GM03348 (cell line): ENCODE measurements at places on chromosomes 2 and 18.

DNA sequence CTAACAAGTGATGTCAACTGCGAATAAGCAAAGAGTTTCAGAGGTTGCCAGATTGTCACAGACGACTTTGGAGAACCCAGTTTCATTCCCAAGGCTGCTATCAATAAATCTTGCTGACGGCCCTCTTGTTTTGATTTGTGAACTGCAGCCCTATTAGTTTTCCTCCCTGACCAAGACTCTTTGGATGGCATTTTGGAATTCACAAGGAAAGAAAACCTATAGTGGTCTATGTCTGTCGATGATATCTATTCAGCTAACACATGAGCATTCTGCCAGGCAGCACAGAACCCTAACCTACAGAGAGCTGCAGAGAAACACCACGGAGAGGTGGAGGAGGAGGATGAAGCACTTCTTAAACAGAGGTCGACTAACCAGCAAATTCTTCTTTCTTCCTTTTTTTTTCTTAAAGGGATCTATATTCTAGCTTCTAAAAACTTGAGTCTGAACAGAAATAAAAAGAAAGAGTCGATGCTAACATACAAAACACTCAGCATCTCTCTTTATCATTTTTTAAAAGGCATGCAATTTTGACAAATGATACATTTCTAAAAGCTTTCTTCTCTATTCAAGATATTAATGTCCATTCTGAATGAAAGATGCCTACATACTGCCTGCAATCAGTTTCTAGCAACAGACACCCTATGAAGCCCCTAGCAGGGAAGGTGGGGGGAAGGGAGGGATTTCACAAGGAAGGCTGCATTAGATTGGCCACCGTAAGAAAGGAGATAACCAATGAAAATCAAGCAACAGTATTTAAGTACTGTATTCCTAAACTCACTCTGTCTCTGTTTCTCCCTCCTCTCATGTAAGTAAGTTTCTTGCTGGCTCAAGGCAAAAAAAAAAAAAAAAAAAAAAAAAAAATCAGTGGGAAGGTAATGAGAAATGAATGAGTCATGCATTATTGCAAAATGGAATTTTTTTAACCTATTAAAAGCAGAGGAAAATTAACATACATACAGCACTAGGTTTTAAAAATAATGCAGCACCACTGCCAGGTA lies 83.0 kb upstream of the CHRNA1 start:
- peak; percentile 78 for DNase-seq

- DNase-seq = no peak
Observed at GRCh38 chr2:98471402-98472131, 26.9 kb downstream of the INPP4A start.

DNA sequence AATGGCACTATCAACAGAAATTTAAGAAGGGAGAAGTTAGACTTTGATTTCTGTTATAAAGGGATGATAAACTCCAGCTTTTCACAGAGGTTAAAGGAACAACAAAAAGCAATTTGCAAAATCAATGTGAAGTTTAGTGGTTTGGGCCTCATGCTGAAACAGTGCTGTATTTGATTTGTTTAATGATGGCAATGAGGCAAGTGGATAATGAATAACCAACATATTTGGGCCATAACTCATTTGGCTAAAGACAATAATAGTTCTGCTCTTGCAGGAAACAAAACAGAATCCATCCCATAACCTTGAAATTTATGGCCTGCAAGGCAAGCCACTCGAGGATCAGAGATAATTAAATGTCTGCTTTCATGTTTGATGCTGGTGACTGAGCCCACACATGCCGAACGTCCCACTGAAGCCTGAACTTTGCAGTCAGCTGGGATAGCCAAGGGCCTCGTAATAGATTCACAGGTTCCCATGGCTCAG lies 56.5 kb downstream of the TPGS2 start:
- peak; percentile 48 for DNase-seq

GRCh38 chr2:240510513-240511210 lies 47.1 kb downstream of the ANKMY1 start:
- DNase-seq = peak; percentile 2

- peak; percentile 40 for DNase-seq
Observed at GRCh38 chr18:12520442-12520992, 112.8 kb downstream of the PRELID3A start.

DNA sequence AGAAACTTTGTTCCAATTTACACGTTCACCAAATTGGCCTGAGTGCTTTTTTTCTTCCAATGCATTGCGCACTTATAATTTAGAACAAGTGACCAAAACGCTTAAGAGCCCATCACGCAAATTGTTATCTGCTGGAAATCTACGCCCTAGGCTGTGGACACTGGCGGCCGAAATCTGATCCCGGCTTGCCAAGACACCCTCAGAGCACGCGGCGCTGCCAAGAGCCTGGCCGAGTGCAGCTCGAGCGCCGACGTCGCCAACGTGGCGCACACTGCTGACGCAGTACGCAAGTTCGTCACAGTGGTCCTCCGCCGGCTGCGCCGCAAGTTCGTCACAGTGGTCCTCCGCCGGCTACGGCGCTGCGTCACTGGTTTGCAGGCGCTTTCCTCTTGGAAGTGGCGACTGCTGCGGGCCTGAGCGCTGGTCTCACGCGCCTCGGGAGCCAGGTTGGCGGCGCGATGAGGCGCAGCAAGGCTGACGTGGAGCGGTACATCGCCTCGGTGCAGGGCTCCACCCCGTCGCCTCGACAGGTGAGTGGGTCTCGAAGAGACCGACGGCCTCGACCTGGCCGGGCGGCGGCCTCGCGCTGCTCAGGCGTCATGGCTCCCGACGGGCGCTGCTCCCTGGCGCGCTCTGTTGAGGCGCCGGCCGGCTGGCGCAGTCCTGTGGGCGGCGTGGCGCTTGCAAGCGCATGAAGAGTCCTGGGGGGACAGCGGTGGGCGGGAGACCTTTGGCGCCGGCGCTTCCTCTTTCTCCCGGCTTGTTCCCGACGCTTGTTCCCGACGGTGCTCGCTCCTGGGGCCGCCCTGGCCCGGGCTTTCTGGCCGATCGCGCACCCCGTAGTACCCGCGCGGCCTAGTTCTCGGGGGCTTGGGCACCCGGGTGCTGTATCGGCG lies at the start of gene RANBP2:
Gene RANBP2, plus strand, starts transcription at position 334 of the 896 bp plus-strand sequence. Its CDS starts 125 bp downstream, at position 459.
- peak; percentile 94 for DNase-seq

DNA sequence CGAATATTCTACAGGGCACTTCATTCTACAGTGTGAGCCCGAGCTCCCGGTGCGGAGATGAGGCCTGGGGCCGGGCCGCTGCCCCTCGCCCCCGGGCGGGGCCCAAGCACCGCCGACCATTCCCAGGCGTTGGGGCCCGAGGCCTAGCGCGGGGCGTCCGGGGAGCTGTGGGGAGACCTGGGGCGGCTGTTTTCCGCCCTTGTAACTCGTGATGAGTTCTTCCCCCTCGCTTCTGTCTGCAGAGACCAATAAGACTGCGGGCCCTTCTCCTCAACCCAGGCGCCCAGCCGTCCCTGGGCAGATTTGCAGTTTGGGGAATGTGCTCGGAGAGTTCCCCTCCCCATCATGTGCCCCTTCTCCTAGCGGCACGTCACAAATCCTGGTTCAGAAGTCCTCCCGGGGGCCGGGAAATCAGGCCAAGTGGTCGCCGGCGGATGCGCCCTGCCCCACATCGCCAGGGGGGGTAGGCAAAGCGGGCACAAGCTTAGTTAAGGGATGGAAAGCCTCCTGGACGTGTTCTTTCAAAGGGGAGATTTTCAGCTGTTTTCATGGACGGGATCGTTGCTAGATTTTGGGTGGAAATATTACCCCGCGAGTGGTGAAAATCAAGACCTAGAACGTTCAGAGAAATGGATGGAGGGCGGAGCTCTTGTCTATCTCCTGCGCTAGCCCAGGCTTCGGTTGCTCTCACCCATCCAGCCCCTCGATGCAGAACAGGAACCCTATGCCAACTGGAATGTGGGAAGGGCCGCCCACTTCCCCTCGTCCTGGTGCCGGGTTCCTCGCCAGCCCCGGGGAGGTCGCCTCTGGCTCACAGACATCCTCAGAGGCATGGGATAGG lies 18.8 kb upstream of the HAAO start:
- DNase-seq = peak; percentile 54

DNA sequence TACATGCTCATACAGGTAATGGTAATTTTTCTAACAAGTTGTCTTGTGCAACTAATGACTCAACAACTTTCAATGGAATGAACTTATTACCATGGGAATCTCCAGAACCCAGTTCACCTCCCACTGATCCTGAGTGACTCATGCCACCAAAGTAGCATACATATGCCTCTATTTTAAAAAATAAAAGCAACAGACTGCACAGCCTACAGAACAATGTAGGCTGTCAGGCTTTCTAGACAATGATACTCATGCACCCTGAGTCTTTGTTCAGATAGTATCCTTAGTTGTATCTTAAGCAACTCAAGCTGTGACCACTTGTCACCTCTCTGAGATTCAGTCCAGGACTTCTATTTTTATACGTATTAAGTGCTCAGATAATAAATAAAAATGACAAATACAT lies 531.0 kb upstream of the SETBP1 start:
- peak; percentile 51 for DNase-seq

- no peak for DNase-seq
Observed at GRCh38 chr2:205803500-205803899, 121.2 kb downstream of the NRP2 start.

DNA sequence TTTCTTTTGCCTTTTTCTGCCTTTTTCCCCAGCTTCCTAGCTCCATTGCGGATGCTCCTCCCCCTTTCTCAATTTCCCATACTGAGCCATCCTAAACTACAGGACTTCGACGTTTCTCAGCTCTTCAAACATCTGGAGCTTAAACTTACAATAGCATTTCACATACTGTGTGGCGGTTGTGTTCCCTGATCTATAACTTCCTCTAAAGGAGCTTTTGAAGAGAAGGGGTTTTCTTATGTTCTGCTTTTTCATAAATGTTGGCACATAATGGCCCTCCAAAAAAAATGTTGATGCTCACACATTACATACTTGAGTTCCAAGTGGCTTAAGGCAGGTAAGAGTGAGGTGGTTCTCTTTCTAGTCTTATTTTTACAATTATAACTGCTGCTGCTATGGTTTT lies 87.4 kb downstream of the RNF144A start:
- DNase-seq = no peak

DNA sequence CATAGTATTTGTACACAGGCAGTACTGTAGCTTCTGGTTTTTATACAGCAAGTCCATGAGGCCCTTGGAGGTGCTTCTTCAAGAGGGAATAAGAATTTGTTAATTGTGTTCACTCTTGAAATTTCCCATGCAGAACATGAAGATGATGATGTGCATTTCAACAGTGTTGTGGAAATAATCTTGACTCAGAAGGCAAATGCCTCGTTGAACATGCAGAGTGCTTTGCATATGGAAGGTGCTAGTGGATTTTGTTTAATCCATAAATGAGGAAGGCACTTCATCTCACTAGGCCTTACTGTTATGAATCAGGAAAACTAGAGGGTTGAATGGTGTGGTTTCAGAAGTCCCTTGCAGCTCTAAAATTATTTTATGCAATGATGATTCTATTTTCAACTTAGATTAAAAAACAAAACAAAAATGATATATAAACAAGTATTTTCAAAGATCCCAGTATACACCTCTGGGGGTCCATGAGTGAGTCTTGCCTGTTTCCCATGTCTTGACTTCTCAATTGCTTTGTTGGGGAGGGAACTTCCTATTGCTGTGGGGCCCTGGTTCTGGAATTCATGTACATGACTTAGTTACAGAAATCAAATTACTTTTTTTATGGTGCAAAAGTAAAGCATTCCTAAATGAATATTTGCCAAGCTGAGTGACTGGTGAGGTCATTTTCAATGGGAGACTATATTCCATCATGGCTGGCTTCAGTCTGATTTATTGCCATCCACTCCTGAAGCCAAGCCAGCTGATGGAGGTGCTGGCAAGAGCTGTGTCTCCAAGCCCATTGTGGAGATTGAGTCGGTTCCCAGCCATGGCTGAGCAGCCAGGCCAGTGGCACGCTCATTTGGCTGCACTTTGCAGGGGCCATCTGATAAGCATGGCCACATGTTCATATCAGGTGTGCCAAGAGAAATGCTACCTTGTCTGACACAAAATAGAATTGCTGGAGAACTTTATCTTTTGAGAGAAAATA lies 56.5 kb downstream of the MGAT5 start:
- DNase-seq = no peak

DNA sequence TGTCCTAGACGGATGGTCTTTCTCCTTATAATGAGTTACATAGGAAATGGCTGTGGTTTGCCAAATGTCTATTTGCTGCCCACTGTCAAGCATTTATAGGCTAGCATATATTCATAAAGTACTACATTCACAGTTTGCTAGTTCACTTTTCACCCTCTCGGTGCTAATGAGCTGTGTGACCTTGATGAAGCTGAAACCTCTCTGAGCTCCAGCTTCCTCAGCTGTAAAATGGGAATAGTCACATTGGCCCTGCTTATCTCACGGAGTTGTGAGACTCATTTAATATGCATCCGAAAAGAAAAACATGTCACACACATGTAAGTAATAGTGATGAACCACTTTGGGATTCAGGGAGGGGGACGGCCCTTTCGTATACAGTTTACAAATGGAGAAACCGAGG lies 17.0 kb downstream of the PRKCE start:
- no peak for DNase-seq

DNA sequence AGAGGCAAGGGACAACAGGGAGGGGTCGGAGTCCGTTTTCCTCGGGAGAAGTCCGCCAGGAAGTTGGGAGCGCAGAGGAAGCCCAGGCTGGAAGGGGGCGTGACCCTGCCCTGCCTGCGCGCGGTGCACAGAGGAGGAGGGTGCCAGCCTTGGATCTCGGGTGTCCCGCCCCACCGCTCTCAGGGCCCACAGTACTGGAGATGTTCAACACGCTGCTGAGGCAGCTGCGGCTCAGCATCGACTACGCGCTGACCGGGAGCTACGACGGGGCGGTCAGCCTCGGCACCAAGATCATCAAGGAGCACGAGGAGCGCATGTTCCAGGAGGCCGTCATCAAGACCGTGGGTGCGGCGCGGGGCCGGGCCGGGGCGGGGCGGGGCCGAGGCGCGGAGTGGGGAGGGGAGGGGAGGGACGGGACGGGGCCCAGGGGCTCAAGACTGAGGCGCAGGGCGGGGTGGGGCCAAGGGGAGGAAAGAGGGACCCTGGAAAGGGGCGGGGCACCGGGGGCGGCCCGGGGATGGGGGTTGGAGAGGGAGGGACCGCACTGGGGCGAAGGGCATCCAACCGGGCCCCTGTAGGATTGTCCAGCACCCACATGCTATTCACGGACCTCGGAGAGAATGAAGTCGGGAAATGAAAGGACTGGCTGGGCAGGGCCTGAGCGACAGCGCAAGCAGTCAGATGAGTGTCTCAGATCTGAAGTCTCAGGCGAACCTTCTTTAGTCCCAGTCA lies 36.6 kb downstream of the POMC start:
- peak; percentile 27 for DNase-seq

- DNase-seq = no peak
Observed at GRCh38 chr18:10400534-10401307, 53.7 kb upstream of the APCDD1 start.

GRCh38 chr2:84717302-84717701 lies 163.6 kb downstream of the TRABD2A start:
- no peak for DNase-seq

- no peak for DNase-seq
Observed at GRCh38 chr2:145411493-145411892, 891.6 kb upstream of the ZEB2 start.

DNA sequence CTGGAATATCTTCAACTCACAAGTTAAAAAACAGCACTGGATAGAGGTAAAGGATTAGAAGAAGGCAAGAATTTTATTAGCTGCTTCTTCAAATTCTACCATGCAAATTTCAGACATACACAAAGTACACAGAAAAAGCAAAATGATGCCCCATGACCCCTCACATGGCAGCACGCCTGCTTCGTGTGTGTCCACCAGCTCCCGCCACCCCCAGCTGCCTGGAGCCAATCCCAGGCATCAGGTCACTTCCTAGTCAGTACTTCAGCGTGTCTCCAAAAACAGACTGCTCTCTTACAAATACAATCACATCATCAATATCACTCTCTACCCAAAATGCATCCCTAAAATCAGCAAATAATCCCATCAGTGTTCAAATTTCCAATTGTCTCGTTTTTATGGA lies 35.8 kb downstream of the IMPA2 start:
- DNase-seq = no peak

- no peak for DNase-seq
Observed at GRCh38 chr2:148165975-148166374, 145.1 kb downstream of the MBD5 start.
